DMS79 treated with DMSO at 0.1 percent for 48 hours (cell line): ENCODE measurements at places on chromosomes 2 and 18.

GRCh38 chr2:16511041-16511440 lies 154.6 kb downstream of the CYRIA start:
- no peak for DNase-seq

DNA sequence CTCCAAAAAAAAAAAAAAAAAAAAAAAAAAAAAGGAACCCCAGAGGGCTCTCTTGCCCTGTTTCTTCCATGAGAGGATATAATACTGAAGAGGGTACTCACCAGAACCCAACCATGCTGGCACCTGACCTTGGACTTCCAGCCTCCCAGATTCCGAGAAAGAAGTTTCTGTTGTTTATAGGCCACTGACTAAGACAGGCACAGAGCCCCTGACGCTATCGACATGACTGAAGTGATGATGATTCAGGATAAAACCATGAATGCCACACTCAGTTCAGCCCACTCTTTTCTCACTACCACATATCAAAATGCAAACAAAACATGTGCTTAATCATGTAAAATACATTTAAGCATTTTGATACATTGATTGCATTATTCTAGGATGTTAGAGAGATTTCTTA lies 66.1 kb upstream of the CDCA7 start:
- no peak for DNase-seq

DNA sequence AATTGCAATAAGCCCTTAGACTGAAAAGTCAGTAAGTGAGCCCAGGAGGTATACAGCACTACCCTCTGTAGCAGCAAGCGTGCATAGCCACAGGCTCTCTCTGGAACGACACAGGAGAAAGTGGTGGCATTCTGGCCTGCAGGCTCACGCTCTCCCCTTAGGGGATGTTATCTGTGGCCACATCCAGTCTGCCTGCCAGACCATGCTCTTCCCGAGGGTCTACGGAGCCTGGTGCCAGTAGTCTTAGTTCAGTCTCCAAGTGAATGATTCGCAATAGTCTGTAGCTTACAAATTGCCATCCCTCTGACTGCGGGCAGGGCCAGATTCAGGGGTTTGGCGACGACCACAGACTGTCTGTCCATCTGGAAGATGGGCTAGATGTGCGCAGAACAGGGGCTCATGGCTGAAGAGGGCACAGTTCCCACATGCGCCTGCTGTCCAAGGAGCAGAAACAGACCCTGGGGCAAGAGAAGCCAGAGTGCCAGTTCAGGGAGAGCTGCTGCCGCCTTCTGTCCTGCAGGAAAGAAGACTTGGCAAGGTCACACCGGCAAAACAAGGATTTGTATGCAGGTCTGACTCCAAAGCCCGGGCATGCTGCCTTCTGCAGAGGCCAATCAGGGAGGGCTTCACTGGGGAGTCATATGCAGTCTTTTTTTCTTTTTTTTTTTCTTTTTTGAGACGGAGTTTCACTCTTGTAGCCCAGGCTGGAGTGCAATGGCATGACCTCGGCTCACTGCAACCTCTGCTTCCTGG lies 3.5 kb upstream of the KLF11 start:
- no peak for DNase-seq

- no peak for DNase-seq
Measured at GRCh38 chr2:187934692-187935091, 357.0 kb upstream of the GULP1 start.
